NCI-H2107 (cell line): ENCODE measurements at places on chromosomes 6 and 20.

- no peak for DNase-seq
Observed at GRCh38 chr6:119259027-119259426, 90.5 kb downstream of the MAN1A1 start.

DNA sequence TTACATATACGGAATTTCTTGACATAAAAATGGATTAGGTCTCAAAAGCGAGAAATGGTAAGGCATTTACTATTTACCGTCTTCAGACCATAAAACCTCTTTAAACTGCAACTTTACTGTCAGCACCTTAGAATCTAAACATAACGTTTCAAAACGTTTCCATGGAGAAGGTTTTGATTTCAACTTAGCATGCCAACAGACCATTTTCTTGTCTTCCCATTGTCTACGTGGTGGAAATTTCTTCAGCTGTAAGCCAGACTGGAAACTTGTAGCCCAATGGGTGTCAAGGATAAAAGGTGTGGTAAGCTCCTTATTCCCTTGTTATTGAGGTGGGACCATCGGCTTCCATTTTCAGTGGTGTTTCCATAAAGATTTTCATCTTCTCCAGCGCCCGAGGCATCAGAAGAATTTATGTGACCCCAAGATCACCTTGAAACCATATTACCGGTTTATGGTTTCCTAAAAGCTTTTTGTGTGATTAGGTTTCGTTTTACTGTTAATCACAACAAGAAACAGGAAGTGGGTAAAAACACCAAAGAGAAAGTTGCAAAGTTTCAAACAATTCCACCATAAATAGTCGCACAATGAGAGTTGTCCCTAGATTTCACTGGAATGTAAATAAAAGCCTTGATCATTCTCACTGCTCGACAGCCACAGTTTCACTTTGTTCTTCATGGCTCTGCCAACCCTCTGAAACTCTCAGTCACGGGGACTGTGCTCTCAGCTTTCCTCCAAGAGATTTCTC lies 63.0 kb upstream of the CD2AP start:
- DNase-seq: no peak

DNA sequence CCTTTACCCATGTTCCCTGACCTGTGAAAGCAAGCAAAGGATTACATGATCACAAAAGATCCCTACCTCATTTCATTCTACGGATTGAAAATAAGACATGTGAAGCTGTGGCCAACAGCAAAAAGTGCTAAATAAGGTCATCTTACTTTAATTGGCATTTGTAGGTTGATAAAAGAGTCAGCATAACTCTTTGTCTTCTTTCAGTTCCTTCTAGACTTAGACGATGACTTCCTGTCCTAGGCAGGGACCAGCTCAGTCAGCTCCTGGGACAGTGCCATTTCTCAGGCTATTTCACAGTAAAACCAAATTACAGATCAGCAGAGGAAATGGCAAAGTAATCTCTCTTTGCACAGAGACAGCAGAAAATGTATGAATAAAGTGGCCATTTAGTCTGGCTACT lies 480.7 kb downstream of the RFPL4B start:
- no peak for DNase-seq

GRCh38 chr6:62324834-62325233 lies 38.8 kb upstream of the KHDRBS2 start:
- no peak for DNase-seq

DNA sequence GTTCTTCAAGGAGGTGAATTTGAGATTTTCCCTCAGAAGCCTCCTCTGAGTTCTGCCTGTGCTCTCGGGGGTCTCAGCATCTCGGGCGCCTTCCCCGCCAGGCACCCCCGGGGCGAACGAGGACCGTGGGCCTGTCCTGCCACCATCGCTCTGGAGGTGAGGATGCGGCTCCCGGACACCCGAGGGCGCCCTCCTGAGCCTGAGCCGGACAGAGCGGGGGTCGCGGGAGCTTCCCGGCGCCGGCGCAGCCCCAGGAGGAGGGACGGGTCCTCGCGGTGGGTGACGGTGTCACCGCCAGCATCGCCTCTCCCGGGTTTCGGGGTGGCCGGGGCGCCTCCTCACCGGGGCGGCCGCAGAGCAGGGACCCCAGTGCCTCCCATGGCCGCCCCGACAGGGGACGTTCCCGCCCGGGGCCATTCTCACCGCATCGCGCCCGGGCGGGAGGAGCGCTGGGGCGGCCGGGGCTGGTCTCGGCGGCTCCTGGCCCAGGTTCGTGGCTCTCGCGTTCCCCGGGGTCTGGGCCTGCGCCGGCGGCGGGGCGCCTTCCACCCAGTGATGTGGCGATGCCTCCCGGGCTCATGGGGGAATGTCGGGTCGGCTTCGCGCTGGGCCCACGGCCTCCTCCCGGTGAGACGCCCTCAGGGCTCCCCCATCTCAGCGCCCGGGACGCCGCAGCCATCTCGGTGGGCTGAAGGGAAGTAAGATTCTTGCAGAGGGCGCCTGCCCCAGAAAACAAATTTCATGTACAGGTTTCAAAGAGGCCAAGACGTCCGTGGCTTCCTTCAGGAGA lies 210.5 kb downstream of the ERMARD start:
- no peak for DNase-seq

DNA sequence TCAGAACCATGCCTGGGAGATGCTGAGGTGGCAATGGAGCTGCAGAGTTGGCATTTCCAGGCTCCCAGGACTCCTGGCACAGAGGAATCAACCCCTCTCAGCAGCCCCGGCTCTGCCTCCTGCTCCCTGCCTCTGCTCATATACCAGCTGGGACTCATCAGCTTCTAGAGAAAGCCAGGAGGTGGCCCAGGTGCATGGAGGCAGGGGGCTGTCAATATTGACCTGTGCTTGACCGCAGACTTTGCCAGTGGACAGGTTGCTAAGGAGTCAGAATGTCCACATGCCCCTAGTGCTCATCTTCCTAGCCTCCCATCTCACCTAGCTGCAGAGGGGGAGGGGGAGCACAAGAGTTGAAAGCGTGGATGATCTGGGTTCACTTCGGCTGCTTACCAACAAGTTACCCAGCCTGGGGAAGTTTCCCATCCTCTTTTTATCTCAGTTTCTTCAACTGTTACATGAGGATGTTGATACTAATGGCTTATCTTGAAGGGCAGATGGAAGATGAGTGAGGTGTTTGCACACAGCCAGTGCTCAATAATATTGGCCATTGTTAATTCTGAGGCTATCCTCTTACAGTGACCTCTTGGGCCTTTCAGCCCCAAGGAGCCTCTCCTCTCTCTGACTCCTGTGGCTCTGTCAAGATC lies 9.2 kb upstream of the SCRT2 start:
- no peak for DNase-seq

DNA sequence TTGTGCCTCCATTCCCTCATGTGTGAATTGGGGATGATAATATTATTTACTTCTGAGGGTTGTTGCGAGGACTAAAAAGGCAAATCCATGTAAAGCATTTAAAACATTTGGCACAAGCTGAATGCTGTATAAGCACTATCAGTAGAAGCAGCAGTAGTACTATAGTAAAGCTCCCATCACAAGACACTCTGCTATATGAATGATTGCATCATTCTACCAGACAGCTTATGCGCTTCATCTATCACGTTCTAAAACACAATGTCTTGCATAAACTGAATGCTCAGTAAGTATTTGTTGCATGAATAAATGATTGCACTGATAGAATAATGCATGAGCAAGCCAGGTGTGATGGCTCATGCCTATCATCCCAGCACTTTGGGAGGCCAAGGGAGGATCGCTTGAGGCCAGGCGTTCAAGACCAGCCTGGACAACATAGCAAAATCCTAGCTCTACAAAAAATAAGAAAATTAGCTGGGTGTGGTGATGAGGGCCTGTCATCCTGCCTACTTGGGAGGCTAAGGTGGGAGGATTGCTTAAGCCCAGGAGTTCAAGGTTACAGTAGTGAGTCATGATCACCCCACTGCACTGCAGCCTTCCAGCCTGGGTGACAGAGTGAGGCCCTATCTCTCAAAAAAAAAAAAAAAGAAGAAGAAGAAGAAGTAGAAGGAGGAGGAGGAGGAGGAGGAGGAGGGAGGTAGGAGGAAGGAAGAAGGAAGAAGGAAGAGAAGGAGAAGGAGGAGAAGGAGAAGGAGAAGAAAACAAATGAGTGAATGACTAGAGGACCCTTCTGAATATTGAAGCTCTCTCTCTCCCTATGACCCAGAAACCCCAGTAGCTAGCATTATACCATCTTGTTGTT lies 50.0 kb upstream of the FOXO3 start:
- DNase-seq: no peak

DNA sequence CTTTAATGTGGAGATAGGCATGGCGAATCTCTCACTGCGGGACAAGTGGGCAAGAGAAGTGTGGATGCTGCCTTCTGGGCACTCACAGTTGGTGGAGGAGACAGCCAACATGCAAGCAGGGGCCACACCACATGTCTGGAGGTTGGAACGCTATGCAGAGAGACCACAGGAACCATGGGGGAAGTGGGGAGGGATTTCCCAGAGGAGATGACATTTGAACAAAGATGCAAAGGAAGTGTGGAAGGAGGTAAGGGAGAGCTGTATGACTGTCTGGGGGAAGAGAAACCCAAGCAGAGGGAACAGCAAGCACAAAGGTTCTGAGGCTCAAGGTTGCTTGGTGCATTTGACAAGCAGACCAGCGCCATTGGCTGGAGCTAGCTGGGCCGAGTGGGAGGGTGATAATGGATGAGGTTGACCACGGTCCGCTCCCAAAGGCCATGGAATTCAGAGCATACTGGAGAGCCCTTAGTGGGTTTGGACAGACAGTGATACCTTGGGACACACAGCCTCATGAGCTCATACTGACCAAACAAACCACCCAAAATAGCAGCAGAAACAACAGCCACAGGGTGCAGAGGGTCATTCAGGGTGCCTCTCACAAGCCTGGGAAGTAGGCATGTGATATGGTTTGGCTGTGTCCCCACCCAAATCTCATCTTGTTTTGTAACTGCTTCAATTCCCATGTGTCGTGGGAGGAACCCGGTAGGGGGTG lies 7.6 kb upstream of the FAM110A start:
- no peak for DNase-seq

DNA sequence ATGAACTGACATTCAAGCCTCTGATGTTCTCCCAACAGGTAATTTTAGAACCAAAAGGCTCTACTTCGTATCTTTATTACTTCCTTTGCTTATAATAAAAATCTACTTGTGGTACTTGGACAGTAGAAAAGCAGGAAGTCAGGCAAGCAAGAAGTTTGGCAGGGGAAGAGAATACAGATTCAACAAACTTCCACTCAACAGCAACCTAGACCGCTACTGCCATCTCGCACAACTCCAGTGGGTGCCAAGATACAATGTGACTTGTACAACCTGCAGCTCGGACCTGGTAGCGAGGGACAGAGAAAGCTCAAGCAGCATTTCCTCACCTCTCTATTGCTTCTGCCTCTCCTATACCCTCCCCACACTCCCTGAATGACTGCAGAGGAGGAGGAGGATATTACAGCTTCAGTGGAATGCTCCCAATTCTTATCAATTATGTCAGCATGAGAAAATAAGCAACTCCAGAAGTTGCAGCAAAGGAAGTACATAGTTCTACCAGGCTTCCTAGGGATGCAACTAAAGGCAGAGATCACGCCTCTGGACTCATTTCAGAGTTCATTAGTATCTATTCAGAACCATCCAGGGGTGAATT lies 76.5 kb downstream of the MBOAT1 start:
- DNase-seq: no peak

- no peak for DNase-seq
Observed at GRCh38 chr6:144006736-144007477, 1.2 kb downstream of the PLAGL1 start.

- DNase-seq: no peak
Observed at GRCh38 chr6:155248008-155249001, 15.5 kb upstream of the CLDN20 start.

DNA sequence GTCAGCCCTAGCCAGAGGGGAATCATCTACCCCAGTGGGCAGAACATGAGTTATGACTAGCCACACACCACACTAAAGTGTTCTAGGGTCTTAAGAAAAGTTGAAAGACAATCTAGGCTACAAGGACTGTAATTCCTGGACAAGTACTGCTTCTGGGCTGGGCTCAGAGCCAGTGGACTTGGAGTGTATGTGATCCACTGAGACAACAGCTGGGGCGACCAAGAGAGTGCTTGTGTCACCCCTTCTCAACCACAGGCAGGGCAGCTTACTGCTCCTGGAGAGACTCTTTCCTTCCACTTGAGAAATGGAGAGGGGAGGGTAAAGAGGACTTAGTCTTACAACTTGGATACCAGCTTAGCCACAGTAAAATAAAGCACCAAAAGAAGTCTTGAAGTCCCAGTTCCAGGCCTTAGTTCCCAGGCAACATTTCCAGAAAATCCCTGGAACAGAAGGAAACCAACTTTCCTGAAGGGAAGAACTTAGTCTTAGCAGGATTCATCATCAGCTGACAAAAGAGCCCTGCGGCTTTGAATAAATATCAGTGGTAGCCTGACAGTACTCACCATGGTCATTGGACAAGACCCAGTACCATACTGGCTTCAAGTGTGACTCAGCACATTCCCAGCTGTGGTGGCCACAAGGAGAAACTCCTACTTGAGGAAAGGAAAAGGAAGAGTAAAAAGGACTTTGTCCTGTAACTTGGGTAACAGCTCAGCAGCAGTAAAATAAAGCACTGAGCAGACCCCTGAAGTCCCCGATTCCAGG lies 355.1 kb upstream of the ADGRB3 start:
- no peak for DNase-seq

GRCh38 chr6:140540743-140541142 lies 1166.3 kb upstream of the CITED2 start:
- no peak for DNase-seq

GRCh38 chr20:46353500-46354206 lies 45.4 kb upstream of the CDH22 start:
- DNase-seq: no peak
